ENCODE measurements at places on chromosomes 2 and 18.

DNA sequence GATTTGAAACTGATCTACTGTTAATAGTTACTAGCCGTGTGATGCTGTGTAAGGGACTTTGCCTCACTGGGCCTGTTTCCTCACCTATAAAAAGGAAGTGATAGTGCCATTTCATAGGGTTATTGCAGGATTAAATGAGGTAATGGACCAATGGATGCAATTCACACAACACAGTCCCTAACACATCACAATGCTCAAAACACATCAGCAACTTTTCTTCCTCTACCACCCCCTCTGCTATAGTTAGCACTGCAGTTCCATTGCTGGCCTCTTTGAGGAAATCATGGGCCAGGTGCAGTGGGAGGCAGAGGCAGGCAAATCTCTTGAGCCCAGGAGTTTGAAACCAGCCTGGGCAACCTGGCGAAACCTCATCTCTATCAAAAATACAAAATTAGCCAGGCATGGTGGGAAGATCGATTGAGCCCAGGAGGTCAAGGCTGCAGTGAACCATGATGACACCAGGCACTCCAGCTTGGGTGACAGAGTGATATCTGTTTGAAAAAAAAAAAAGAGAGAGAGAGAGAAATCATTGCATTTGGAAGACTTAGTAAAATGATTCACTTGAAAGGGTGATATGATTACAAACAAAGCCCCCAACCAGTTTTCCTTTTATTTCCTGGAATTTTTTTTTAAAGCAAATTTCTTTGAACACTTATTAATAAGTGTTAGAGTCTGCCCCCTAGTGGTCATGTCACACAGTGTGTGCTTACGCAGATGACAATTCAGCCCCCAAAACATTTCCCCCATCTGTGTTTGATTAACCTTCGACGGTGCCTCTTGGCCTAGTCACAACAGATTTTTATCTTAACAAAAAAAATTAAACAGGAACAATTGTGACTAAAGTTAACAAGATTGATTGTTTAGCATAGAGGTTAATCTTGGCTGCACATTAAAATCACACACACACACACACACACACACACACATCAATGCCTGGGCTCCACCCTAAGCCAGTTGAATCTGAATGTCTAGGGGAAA is 88.6 kb upstream of the BCL11A start:
- no peak for DNase-seq

DNA sequence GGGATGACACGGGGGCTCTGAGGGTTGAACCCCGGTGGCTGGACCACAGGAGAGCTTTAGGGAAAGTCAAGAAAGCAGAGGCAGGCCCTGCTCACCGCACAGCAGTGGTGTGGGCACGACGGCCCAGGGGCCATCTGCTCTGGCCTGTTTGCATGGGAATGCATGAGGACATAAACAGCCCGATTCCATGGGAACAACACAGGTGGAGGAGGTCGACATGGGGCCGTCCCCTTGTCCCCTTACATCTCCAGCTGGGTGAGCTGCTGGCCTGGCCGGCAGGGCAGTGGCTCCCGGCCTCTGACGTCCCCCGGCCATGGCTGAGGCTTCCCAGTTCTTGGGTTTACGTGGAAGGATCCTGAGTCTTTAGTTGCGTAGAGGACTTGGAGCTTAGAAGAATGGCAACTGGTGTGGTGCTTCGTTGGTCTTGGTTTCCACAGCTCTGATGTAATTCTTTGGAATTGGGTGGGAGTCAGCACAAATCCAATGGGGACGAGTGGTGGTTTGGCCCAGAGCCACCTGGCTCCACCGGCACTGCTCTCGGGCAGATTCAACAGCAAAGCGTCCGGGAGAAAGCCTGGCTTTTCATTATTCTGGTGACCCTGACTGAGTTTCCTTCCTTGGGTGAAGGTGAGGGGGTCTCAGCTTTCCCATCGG is 98.3 kb upstream of the HDAC4 start:
- no peak for DNase-seq

DNA sequence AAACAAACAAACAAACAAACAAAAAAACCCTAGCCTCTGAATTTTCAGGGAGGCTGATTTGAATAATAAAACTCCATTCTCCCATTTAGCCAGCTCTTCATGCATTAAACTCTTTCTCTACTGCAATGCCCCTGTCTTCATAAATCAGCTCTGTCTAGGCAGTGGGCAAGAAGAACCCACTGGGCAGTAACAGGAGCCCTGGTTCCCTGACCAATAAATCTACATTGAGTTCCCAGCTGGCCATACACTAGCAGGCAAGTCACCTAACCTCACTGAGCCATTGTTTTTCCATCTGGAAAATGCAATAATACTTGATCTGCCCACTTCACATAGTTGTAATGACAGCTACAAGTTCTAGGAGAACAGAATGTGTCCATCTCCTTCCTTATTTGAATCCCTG is 57.6 kb upstream of the YPEL5 start:
- no peak for DNase-seq

DNA sequence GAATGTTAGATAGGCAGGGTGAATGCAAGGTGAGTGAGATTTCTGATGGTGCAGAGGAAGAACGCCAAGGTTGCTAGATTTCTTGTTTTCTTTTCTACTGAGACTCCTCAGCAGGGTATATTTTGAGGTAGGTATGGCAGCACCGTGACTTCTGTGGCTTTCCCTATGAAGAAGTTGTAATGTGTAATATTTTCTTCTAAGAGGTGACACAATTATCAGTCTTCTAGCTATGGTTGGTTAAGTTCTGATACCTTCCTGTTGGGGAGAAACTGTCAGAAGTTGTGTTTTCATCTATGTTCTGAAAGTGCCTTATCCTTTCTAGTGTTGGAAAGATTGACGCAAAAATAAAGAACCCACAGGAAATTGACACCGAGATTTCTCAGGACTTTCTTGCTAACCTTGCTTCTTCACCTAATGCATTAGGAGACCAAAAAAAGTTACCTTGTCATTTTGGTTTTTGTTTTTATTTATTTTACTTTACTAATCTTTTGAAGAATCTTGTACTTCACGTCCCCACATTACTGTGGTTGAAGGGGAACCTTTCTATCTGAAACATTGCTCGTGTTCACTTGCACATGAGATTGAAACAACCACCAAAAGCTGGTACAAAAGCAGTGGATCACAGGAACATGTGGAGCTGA is 11.9 kb downstream of the IL18R1 start:
- no peak for DNase-seq

- DNase-seq: no peak
Measured at GRCh38 chr2:239392072-239392357, 8.8 kb downstream of the HDAC4 start.
